ENCODE measurements at places on chromosomes 3 and 15.

DNA sequence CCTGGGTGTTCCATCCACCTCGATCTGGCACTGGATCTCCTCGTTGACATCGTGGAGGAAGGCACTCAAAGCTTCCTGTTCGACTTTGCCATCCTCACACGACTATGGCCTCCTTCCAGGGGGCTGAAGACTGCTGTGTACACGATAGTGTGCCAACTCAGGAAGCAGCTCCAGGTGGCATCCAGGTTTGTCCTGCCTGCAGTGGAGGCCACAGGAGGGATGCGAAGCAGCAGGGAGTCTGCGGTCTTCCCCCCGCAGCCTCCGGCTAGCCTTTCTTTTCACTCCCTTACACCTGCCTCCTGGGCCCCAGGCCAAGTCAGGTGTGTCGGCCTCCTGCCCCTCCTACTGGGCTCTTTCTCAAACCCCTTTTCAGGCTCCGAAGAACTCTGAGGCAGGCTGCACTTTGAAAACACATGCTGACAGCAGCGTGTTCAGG, 32.2 kb downstream of the SYNM start:
- no peak for DNase-seq

GRCh38 chr3:195012100-195012499, 258.9 kb downstream of the XXYLT1 start:
- DNase-seq, result no peak

- no peak for DNase-seq
Measured at GRCh38 chr3:62183969-62184368, 189.4 kb downstream of the FEZF2 start.

GRCh38 chr15:90765531-90765930, 48.4 kb downstream of the BLM start:
- no peak for DNase-seq

DNA sequence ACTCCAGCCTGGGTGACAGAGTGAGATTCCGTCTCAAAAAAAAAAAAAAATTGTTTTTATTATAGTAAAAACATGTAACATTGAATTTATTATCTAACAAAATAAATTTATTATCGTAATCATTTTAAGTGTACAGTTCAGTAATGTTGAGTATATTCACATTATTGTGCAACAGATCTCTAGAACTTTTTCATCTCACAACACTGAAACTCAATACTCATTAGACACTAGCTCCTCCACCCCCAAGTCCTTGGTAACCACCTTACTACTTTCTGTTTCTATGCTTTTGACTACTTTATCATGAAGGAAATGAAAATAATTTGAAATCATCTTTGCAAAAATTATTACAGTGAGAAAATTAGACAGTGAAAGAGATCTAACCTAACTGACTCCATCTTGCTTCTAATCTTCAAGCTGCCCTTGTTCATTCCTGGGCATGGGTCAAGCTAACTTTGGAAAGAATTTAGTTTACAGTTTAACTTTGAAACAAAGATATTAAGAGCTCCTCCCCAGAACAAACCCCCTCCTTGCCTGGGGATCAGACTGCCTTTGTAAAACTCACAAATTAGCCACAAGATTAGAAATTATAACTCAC, 15.0 kb upstream of the FYCO1 start:
- DNase-seq, result no peak

Data from stimulated activated CD8-positive, alpha-beta memory T cell treated with anti-CD3 and anti-CD28 coated beads, Interleukin-4, amount 100 ng/mL, for 1 hour (primary cell).